ENCODE measurements at places on chromosomes 12 and 14.
A peak's percentile ranks its signal among the peaks of the same experiment; 100 is the strongest.

DNA sequence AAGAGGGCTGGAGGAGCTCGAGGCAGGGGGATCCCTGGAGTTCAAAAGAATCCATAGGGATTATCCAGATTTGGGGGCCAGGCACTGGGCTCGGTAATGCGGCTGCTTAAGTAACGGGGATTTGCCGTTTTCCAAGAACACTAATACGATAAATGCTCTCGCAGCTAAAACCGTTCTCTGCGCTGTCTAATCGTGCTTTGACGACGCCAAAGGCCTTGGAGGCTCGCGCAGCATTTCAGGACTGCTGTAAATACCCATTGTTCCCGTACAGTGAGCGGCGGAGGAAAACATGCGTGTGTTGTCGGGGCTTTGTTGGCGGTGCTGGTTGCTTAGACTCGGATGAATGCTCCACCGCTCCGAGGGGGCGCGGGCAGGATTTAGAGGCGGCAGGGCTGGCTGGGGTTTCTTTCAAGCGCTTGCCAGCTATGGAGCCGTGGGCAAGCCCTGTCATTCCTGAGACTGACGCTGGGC lies 26.2 kb downstream of the DIO3 start:
- DNase-seq, result no peak

- no peak for DNase-seq
Measured at GRCh38 chr14:53183056-53183455, 29.9 kb upstream of the DDHD1 start.

GRCh38 chr14:57889245-57889644 lies 23.4 kb upstream of the SLC35F4 start:
- peak; percentile 15 for DNase-seq

DNA sequence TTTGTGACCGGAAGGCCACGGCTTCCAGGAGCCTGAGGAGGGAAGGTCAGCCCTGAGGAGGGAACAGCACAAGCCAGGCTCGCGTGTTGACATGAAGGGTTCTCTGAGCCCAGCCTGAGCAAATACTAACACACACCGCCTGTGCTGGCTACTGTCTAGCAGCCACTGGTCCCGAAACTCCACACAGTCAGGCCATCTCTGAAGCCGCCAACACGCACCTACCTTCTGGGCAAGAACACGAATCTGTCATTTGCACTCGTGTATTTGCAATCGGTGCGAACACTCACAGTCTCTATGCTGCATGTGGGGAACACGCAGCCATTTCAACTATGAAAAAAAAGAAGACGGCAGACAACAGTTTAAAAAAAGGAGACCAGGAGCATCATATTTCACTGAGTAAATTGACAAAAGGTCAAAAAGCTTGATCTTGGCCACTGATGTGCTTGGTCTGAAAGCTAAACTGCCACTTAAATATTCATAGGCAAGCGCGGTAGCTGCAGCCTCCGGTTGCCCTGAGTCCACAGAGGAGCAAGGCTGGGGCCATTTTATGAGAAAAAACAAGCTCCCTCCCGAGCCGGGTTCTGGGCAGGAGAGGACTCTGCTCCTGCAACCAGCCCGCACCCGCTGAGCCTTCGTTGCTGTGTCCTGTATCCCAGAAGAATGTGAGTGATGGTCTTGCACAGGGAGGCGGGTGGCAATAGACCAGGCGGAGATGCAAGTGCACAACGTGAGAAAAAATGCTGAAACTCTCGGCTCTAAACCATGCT lies 57.8 kb downstream of the RIMBP2 start:
- DNase-seq, result no peak

DNA sequence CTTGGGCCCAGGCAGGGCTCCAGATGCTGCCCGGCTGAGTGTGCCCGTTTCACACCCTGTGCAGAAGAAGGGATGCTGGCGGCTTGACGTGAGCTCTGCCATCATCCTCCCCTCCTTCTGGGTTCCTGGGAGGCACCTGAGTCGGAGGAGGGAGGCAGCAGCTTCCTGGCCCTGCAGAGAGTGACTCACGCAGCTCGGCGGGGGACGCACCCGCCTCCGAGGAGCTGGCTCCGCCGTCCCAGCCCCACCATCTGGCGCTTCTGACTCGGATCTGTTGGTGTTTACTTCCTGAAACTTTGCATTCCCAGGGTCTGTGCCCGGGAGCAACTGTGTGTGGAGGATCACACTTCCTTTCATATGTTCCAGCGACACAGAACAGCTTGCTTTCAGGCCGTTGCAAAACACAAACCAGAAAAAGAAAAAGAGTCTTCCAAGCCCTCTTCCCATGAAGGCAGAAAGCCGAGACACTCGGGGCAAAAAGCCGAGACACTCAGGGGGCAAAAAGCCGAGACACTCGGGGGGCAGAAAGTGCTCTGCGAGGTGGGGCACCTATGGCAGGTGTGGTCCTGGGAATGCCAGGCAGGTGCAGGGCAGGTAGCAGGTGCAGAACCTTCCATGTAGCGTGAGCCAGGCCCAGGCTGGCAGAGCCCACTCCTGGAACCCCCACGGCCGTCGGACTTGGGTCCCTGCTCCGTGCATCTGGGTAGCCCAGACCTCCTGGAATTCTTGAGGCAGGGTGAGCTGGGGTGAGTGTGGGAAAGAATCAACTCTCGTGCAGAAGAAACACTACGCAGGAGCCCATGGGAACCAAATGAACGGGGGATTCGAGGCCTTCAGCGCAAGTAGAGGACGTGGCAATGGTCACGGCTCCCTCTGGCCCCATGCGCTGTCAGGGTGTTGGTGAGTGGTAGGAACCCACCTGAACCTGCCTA lies 27.6 kb upstream of the GALNT9 start:
- peak; percentile 45 for DNase-seq

GRCh38 chr14:56115976-56116893 lies 2.0 kb upstream of the PELI2 start:
- DNase-seq, result no peak

GRCh38 chr12:50612882-50613281 lies 108.1 kb downstream of the DIP2B start:
- DNase-seq, result no peak

- DNase-seq, result no peak
Measured at GRCh38 chr14:101007004-101007614, 103.6 kb upstream of the RTL1 start.

- no peak for DNase-seq
Measured at GRCh38 chr12:121330195-121330594, 22.0 kb downstream of the ANAPC5 start.

DNA sequence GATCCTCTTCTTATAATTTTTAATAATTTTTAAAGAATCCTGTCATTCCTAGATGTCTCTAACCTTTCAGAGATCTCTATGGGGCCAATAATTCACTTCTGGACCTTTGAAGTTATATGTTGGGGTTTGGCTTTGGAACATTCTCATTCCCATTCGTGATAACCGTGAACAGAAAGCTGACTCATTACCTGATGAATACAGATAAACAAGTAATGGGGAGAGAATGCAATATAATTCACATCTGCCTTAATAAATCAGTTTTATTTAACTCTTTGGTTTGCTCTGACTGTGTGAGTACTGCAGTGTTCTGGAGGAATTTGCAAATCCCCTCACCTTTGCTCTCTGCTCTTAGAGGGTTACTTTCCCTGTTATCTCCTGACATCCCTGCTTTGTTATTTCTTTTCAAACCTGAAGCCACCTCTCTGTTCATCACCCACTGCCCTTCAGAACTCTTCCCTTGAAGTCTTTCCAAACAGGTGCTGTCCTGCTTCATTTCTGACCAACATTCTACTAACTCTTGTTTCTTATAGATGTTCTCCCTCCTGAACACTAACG lies 79.6 kb upstream of the SLC38A2 start:
- no peak for DNase-seq

GRCh38 chr14:101200008-101200649 lies 296.6 kb upstream of the RTL1 start:
- no peak for DNase-seq

- DNase-seq, result no peak
Measured at GRCh38 chr12:131959116-131959515, 9.4 kb downstream of the EP400 start.

DNA sequence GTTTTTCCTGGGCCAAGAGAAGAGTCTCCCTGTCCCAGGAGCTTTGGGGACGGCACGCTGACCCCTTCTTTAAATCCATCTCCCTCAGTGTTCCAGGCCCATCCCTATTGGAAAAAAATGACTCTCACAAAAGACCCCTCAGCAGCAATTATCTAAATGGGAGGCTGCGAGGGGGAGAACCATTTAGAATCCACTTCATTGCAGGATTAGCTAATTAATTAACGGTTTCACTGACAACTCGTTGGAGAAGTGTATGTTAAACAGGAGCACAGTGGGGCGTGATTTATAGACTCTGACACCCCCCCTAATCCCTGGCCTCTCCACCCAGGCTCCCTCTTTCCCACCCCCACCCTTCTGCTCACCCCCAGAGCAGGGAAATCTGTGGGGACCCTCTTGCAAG lies 162.8 kb upstream of the LHX5 start:
- DNase-seq, result no peak

GRCh38 chr14:102181187-102181586 lies 41.5 kb downstream of the WDR20 start:
- DNase-seq, result no peak

DNA sequence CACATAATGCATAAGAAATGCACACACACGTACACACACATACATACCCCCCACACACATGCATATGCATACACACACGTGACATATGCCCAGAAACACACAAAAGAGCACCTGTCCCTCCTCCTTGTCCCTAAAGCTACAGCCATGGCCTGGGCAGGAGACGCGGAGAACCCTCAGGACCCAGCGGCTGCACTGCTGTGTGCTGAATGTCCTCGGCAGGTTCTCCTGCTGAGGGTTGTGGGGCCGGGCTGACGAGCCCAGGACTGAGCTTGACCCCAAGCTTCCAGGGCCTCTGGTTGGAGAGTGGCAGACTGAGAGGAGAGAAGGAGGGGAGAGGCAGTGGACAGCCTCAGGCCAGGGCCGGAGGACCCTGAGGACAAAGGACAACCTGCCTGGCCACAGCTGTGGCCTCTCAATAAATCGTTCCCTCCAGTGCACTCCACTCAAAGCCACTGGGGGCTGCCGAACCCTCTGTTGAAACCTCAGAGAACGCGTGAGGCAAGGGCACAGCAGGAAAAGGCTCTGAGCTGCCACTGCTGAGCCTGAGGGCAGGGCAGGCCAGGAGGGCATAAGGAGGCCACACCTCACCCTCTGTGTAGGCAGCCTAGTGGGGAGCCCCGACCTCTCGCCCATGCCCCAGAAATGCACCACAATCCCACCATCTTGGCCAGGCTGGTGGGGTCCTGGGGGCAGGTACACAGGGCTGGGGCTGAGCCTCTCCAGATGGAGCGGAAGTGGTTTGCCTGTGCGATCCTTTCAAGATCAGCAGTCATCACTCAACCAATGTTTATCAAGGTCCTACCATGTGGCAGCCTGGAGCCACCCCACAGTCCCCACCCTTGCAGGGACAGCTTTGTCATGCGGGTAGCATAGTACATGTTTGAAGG lies 3.1 kb downstream of the CACNA2D4 start:
- peak; percentile 2 for DNase-seq

GRCh38 chr12:104764225-104765091 lies 193.6 kb downstream of the SLC41A2 start:
- no peak for DNase-seq

DNA sequence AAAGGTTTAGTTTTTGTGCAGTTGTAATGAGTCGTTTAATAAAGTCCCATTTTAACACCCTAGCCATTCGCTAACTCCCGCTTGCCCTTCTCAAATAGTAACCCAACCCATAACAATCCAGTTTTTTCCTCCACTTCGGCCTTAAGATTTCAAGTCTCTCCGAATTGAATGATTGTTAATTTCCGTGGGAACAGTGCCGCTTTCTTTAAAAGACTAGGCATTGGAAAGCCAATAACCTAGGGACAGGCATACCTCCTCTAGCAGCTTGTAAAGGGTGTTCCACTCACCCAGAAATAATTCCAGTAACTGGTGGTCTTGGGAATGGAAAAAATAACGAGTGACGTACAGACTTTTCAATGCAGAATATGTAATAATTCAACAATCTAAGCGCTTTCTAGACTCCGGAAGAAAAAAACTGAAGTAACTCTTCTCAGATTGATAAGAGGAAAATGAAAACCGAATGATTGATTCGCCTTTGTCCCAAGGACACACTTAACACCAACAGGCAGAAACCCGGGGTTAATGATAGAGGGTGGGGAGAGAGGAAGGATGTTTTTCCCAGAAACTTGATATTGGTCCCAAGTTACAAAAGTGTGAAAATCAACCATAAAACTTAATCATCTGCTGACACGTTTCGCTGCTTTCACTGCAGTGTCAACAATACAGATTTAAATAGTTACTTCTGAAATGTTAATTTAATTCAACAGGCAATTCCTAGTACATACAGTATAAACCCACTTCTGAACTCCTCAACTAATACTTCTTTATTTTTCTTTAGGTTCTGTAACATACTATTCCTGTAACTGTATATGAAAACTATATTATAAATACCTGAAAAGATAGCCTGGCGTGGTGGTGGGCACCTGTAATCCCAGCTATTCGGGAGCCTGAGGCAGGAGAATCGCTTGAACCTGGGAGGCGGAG lies 1.0 kb upstream of the SINHCAF start:
- no peak for DNase-seq

GRCh38 chr14:61764342-61765122 lies 2.3 kb downstream of the SNAPC1 start:
- DNase-seq, result no peak

DNA sequence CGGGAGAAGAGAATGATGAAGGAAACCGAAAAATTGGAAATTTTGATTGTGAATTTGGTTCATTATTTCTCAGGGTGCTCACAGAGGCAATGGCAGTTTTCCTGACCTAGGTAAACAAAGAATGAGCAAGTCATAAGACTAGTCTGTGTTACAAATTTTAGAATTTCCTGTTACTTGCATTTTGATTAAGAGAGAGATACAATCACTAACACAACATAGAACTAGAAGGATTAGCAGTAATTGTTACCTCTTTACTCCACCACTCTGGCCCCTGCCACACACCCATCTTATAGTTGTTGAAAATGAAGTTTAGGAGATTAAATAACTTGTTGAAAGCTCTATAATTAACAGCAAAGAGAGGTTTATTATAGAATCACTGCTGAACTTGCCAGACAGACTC lies 62.0 kb downstream of the CATSPERB start:
- DNase-seq, result no peak

DNA sequence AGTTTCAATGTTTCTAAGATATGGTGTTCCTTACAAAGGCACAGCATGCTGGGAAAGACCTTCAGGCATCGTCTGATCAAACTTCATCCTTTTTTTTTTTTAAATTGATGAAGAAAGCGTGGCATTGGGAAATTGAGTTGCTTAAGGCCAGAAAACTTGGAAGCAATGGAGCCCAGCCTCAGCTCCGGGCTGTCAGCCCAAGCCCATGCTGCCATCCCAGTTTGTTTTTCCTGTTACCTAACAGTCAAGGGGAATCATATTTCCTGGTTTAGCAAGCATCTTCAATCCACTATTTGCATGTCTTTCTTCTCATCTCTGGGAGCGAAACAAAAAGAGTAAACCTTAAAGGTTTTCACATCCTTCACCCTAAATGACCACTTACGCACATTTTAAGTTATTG lies 200.2 kb downstream of the CHST11 start:
- no peak for DNase-seq

DNA sequence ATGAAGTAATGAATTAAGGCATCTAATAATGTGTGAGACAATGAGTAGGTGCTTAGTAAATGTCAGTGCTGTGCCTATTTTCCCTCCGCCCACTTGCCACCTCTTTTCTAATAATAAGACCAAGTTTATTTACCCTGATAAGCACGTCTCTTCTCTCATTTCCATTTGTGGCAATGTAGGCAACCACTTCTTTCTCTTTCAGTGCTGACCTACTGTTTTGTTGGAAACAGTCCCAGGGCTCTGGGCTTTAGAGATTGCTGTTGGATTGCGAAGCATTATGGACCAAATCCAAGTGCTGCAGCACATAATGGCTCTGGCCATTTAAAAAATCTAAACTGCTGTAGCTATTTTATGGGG lies 141.3 kb upstream of the PLEKHG7 start:
- DNase-seq, result no peak
